NCI-H1930 (cell line): ENCODE measurements at places on chromosomes 13 and 19.

GRCh38 chr13:35741657-35742056 is 265.2 kb upstream of the MAB21L1 start:
- no peak for DNase-seq

- no peak for DNase-seq
Measured at GRCh38 chr13:101007245-101007644, 332.6 kb upstream of the TMTC4 start.

DNA sequence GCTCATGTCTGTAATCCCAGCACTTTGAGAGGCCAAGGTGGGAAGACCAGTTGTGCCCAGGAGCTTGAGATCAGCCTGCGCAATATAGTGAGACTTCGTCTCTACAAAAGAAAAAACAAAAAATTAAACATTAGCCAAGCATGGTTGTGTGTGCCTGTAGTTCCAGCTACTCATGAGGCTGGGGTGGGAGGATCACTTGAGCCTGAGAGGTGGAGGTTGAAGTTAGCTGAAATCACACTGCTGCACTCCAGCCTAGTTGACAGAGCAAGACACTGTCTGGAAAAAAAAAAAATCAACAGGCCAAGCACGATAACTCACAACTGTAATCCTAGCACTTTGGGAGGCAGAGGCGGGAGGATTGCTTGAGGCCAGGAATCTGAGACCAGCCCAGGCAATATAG is 3.9 kb upstream of the S1PR2 start:
- DNase-seq: no peak

DNA sequence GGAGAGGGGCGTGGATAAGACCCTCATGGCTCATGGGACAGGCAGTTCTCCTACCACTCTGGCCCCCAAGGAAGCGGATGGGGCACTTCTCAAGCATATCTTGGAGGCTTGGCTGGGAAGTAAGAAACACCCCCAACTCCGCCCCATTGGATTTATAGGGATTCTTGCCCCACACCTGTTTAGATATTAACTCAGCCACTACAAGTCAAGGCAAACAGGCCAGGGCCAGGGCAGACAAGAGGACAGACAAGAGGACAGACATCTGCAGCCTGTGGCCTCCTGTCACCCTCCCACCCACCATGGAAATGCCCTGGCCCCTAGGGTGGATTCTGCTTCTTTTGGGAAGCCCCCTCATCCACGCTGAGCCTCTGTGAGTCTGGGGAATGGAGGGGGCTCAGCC is 24.1 kb downstream of the RDH8 start:
- no peak for DNase-seq

DNA sequence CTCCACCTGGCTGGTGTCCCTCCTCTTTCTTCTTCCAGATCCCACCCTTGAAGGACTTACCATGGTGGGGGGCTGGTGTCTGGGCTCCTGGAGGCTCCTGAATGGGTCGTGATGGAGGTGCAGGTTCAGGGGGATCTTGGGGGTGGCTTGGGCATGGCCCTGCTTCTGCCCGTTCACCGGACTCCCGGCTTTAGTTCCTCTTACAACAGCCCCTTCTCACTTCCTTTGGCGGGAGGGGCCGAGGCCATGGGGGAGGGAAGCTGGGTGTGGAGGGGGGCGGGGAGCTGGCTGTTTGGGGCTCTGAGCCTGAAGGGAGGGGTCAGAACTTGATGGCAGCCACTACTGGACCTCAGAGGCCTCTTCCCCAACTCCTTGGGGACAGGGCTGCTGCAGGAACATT is at the start of gene MYO1F:
Gene MYO1F, minus strand, starts transcription at position 196 of the 400 bp plus-strand sequence. Its CDS starts 133 bp downstream, at position 63.
- DNase-seq: no peak

GRCh38 chr19:45140144-45140503 is 20.7 kb downstream of the NKPD1 start:
- DNase-seq: no peak

- no peak for DNase-seq
Measured at GRCh38 chr13:106691341-106691740, 123.4 kb upstream of the ARGLU1 start.

GRCh38 chr13:50082426-50083281 is 67.4 kb downstream of the KCNRG start:
- DNase-seq: peak; percentile 67

- no peak for DNase-seq
Measured at GRCh38 chr13:78576261-78576660, 27.1 kb downstream of the POU4F1 start.

- peak; percentile 35 for DNase-seq
Measured at GRCh38 chr19:5292822-5293611, 47.6 kb downstream of the PTPRS start.

GRCh38 chr19:17001603-17002183 is 24.9 kb downstream of the CPAMD8 start:
- DNase-seq: no peak

- DNase-seq: no peak
Measured at GRCh38 chr19:3208317-3209207, 15.9 kb upstream of the CELF5 start.

GRCh38 chr13:26538363-26539317 is 18.8 kb upstream of the WASF3 start:
- DNase-seq: no peak

DNA sequence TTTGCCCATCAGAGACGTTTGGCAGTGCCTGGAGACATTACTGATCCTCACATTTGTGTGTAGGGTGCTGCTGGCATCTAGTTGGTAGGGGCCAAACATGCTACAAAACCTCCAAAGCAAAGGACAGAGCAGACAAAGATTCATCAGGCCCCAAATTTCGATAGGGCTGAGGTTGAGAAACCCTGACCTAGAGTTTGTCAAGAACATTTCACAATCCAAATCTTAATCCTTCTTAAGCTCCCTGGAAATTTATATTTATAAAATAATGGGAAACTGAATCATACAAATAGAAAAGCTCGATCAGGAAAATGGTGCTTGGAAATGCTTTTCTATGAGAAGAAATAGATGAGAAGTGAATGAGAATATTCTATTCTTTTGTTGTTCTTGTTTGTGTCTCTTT is 273.6 kb downstream of the DCT start:
- DNase-seq: no peak

DNA sequence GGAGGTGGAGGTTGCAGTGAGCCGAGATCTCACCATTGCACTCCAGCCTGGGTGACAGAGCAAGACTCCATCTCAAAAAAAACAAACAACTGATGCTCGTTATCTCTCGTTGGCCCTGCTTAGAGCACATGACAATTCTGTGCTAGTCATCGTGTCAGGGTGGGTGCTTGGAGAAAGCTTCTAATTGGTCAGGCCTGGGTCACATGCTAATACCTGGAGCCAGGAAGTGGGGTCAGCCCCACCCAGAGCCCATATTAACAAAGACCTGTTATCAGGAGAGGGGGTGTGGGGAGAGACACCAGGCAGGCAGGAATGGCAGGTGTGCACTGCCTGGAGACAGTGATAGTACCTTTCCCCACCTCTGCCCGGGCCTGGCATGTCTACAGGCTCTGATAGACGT is 84.9 kb downstream of the DPF1 start:
- no peak for DNase-seq

DNA sequence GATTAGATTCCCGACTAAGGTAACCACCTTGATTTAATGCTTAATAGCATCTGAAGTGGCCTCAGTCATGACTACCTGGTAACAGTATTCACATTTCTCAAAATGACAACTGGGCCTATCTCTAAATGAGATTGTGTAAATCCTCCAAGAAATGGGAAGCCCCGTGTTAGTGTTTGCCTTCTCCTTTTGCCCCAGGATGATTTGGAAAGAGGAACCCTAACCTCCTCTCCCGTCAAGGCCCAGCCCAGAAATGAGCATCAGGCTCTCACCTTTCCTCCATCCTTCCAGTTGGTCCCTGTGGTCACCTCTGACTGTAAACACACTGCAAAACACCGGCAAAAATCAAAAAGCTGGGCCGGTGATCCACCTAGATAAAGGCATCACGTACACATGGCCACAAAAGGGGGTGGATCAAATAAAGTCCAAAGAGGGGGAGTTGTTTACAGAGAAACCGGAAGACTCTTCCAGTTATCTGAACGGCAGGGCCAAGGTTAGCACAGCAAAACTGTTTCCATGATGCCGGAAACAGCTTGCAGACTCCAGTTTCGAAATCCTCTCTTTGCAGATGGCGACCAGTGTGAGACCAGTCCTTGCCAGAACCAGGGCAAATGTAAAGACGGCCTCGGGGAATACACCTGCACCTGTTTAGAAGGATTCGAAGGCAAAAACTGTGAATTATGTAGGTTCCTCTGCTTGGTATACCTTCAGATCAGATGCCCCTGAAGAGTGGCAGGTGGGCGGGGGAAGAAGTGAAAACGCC is 16.4 kb downstream of the F10 start:
- DNase-seq: no peak

DNA sequence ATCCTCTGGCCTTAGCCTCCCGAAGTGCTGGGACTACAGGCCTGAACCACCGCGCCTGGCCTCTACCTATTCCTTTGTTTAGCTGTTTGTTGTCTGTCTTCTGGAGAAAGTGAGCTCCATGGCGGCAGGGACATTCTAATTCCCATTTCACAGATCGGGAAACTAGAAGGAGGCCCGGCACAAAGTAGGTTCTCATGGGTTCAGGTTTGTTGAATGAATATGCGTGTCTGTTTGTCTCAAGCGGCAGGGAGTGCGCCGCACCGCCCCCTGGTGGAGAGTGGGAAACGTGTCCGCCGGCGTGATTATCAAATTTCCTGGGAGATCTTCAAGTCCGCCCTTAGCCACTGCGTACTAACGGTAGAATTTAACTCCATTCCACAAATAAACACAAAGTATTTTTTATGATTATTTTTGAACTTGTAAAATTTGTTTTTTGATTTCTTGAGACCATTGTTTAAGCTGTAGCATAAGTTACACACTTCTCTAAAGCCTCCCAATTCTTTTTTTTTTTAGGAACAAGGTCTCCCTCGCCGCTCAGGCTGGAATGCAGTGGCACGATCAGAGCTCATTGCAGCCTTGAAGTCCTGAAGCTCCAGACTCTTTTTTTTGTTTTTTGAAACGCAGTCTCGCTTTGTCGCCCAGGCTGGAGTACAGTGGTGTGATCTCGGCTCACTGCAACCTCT is 8.9 kb upstream of the CCDC9 start:
- DNase-seq: peak; percentile 36

DNA sequence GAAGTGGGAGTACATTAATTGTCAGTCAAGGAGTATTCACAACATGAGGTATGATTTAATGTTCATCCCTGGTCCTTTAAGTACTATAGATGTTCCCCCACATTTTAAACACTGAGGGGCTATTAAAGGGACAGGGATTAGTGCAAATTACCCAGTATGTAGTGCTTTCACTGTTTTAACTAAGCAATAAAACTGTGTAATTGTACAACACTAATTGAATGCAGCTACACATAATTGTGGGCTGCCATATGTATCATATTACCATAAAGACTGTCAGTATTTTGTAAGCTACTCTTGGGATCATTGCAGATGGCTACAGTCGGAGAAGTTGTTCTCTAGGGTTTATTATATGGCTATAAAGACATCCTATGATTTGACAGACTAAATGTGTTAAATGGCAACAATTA is 316.6 kb downstream of the DCLK1 start:
- no peak for DNase-seq

DNA sequence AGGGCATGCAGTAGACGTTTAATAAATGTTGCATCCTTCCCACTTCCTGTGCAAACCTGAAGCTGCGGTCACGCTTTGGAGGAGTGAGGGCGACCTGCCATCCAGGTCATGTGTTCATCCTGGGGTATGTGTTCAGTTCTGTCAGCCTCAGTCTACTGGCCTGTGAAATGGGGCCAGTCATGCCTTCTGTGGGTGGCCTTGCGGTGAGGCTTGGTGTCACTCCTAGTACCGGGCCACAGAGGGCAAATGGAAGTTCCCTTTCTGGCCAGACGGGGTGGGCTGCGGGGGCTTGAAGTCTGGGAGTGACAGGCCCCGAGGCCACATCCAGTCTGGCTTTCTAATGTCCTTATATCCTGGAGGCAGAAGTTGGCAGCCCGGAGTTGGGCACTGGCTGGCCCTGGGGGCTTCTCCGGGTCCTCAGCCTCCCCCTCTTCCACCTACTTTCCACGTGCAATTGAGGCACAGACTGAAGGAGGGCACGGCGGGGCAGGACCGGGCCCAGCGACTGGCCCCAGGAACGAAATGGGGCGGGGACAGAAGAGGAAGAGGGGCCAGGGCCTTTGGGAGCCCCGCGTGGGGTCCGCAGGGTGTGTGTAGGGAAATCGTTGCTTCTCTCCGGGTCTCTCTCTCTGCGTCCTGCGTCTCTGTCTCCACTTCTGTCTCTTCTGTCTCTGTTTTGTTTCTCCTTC is 11.1 kb downstream of the PDE4A start:
- DNase-seq: no peak

- DNase-seq: no peak
Measured at GRCh38 chr19:53422551-53422950, 9.2 kb upstream of the ZNF761 start.

- no peak for DNase-seq
Measured at GRCh38 chr13:53200498-53201453, 172.2 kb downstream of the OLFM4 start.
